ENCODE measurements at places on chromosomes 3 and 15.

DNA sequence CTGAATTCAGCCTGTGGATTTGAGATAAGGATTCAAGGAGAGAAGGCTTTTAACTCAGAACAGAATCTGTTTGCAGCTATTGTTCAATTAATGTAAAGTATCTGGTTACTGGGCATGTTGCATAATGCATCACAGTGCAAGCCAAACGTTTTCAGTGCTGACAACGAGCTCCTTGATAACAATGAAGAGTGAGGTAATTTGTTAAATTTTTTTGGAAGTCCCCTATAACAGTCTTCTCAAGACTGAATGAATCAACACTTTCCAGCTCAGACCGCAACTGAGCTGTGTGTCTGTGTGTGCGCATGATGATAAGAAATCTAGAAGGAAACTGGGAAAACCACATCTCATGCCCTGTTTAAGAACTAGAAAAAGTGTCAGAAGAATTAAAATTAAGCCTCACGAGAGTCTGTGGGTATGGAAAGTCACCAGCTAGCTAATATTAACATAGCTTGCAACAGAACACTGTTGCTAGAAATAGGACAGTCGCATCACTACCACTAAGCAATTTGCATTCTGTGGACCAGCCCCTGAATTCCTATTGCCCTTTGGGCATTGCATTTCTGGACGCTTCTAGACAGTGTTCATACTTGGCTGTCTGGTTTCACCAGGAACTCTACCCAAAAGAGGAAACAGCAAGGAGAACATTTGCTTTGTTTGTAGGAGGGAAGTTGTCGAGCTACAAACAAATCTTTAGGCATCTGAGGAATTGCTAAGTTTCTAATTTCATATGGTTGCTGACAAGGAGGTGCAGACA is 43.7 kb upstream of the ATP2C1 start:
- no peak for DNase-seq
- no peaks in the 10 kb centered on the region for H3K27me3 ChIP-seq
- peaks cover 13% of the 10 kb centered on the region for H3K4me1 ChIP-seq
- H3K36me3 ChIP-seq = no peaks in the 10 kb centered on the region

DNA sequence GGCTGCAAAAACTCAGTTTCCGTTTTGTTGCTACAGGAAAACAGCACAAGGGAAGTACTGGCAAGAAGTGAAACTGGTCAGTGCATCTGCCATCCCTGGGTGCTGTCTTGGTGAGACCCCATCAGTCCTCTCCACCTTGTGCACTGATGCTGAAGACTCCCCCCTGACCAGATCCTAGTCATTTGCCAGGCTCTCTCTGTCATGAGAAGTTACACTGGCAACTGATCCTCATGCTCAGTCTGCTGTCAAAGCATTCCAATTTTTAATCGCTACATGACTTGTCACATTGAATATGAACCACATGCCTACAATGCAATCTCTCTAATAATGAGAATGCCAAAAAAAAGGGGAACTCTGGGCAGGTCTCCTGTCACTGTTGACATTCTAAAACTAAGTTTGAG is 296.5 kb downstream of the ZIC1 start:
- H3K27ac ChIP-seq = no peak overlapping the region
- DNase-seq = no peak
- no peaks in the 10 kb centered on the region for H3K36me3 ChIP-seq

- H3K36me3 ChIP-seq = peaks cover 9% of the 10 kb centered on the region
- no peak overlapping the region for H3K4me3 ChIP-seq
- DNase-seq = no peak
- no peaks in the 10 kb centered on the region for H3K27me3 ChIP-seq
- H3K4me1 ChIP-seq = no peaks in the 10 kb centered on the region
Observed at GRCh38 chr3:133827684-133828083, 22.1 kb downstream of the SRPRB start.

- no peak overlapping the region for H3K4me3 ChIP-seq
- H3K27ac ChIP-seq = no peak overlapping the region
- H3K4me1 ChIP-seq = no peaks in the 10 kb centered on the region
- no peaks in the 10 kb centered on the region for H3K36me3 ChIP-seq
Observed at GRCh38 chr3:179719048-179719734, 66.4 kb downstream of the USP13 start.

DNA sequence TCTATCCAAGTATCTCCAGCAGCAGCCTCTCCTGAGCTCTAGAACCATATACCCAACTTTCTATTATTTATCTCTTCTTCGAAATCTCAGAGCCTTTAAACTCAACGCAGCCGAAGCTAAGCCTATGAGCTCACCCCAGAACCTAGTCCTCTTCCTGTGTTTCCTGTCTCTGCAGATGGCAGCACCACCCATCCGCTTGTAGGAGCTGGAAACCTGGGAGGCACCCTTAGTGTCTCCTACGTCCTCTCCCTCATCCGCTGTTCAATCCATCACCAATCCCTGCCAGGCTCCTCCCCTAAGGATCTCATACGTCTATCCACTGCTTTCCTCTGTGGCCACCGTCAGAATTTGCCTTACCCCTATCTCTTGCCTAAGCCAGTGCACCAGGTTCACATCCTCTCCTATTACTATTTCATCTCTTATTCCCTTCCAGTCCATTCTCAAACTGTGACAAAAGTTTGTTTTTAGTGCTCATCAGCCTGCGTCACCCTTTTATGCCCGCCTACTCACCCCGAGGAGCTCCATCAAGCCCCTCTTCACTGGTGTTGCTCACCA is 9.6 kb downstream of the VGLL4 start:
- no peak overlapping the region for H3K4me3 ChIP-seq
- H3K36me3 ChIP-seq = peaks cover 3% of the 10 kb centered on the region
- DNase-seq = no peak
- H3K27ac ChIP-seq = no peak overlapping the region

GRCh38 chr3:177279118-177279815 is 82.0 kb upstream of the TBL1XR1 start:
- no peaks in the 10 kb centered on the region for H3K27me3 ChIP-seq
- no peak overlapping the region for H3K4me3 ChIP-seq
- peaks cover 6% of the 10 kb centered on the region for H3K4me1 ChIP-seq
- DNase-seq = no peak
- H3K36me3 ChIP-seq = no peaks in the 10 kb centered on the region
- no peak overlapping the region for H3K27ac ChIP-seq

DNA sequence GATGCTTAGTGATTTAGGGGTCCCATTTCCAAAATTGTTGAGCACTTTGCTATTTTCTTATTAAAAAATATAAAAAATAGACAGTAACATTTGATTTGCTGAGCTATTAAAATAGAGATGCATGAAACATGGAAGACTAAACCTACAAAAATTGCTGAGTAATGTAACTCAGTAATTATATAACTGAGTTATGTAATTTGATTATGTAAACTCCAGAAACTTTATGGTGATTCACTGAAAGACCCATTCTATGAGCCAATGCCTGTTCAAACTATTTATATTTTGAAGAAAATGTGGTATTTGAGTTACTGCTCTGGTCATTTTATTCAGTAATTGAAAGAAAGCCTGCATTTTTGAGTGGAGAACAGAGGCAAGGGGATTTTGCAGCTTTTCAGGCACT is 1221.5 kb upstream of the ALCAM start:
- H3K36me3 ChIP-seq = no peaks in the 10 kb centered on the region
- H3K27ac ChIP-seq = no peak overlapping the region
- no peak for DNase-seq
- H3K4me3 ChIP-seq = no peak overlapping the region
- H3K27me3 ChIP-seq = no peaks in the 10 kb centered on the region

GRCh38 chr15:90869140-90869541 is 753 bp downstream of the FURIN start:
- no peaks in the 10 kb centered on the region for H3K27me3 ChIP-seq
- H3K4me1 ChIP-seq = peaks cover 41% of the 10 kb centered on the region

DNA sequence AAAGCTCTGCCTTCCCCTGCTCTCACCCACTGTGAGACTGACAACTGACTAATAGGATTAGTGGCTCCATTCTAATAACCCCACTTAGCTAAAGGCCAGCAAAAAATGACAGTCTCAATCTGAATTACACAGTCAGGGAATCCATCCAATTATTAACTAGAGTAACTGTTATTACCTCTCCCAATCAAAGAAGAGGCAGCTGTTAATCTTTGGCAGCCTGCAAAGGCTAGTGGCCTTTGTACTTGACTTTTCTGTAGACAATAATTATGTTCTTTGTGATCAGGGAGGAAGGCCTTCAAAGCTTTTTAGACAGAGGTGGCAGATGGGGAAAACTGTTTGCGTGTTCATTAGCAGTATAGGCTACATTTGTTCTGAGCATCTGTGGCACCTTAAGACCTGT is 177.7 kb downstream of the ISL2 start:
- H3K4me1 ChIP-seq = no peaks in the 10 kb centered on the region
- no peaks in the 10 kb centered on the region for H3K36me3 ChIP-seq
- H3K27me3 ChIP-seq = no peaks in the 10 kb centered on the region
- no peak overlapping the region for H3K4me3 ChIP-seq
- H3K27ac ChIP-seq = no peak overlapping the region

GRCh38 chr3:37993067-37993455 is 2.5 kb downstream of the VILL start:
- H3K36me3 ChIP-seq = no peaks in the 10 kb centered on the region
- no peaks in the 10 kb centered on the region for H3K27me3 ChIP-seq
- peaks cover 8% of the 10 kb centered on the region for H3K4me1 ChIP-seq
- no peak overlapping the region for H3K27ac ChIP-seq

DNA sequence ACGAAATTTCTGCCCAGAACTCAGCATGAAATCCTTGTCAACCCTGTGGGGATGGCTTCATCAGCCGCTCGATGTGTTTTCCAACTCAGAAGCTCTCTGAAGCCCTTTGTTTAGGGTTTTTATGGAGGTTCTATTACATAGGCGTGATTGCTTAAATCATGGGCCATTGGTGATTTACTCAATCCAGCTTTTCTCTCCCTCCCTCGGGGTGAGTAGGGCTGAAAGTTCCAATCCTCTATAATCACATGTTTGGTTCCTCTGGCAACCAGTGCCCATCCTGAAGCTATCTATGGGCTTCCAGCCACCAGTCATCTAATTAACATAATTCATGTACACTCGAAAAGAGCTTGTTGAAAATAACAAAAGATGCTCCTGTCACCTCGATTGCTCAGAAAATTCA is 51.6 kb downstream of the GATM start:
- DNase-seq = no peak
- H3K4me3 ChIP-seq = no peak overlapping the region
- no peak overlapping the region for H3K27ac ChIP-seq
- no peaks in the 10 kb centered on the region for H3K4me1 ChIP-seq
- H3K27me3 ChIP-seq = no peaks in the 10 kb centered on the region
- H3K36me3 ChIP-seq = no peaks in the 10 kb centered on the region

- peaks cover 36% of the 10 kb centered on the region for H3K4me1 ChIP-seq
- H3K36me3 ChIP-seq = no peaks in the 10 kb centered on the region
- H3K27me3 ChIP-seq = no peaks in the 10 kb centered on the region
- no peak overlapping the region for H3K27ac ChIP-seq
- no peak overlapping the region for H3K4me3 ChIP-seq
Observed at GRCh38 chr3:183375337-183375736, 53.1 kb downstream of the MCF2L2 start.

GRCh38 chr3:53153264-53153823 is 7.7 kb upstream of the PRKCD start:
- no peak overlapping the region for H3K4me3 ChIP-seq
- no peaks in the 10 kb centered on the region for H3K36me3 ChIP-seq
- no peak overlapping the region for H3K27ac ChIP-seq
- no peak for DNase-seq
- H3K27me3 ChIP-seq = no peaks in the 10 kb centered on the region

- no peaks in the 10 kb centered on the region for H3K27me3 ChIP-seq
- DNase-seq = no peak
- no peak overlapping the region for H3K4me3 ChIP-seq
Observed at GRCh38 chr15:93848490-93848889, 382.9 kb upstream of the MCTP2 start.

DNA sequence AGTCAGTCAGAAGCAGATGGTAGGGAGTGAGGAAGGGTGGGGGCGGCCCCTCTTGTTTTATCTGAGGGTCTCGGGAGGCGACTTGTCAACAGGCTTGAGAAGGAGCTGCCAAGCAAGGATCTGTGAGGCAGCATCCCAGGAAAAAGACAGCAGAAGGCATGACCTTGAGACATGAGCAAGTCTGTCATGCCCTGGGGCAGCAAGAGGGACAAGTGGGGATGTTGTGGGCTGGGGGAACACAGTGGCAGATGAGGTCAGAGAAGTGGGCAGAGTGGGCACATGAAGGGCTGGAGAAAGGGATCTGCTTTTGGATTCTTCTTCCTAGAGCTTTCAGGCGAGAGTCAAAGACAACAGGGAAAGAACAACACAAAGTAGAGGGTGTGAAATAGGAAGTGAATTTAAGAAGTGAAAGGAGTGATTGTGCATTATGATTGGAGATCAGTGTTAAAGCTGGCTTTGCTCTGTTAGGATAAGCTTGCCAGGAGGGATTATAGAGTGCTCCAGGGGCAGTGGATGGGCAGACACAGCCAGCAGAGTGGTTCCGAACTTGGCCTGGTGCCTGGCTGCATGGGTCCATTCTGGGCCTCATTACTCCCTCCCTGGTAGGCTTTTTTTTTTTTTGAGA is 73.3 kb downstream of the USP13 start:
- no peak overlapping the region for H3K4me3 ChIP-seq
- no peaks in the 10 kb centered on the region for H3K27me3 ChIP-seq
- 0 out of 2 replicates have a peak, but pooled peaks cover 6% of the 10 kb centered on the region for H3K36me3 ChIP-seq
- H3K4me1 ChIP-seq = no peaks in the 10 kb centered on the region

GRCh38 chr15:82106679-82107078 is 60.9 kb upstream of the MEX3B start:
- no peaks in the 10 kb centered on the region for H3K27me3 ChIP-seq
- H3K4me3 ChIP-seq = no peak overlapping the region
- H3K4me1 ChIP-seq = peaks cover 11% of the 10 kb centered on the region
- H3K27ac ChIP-seq = no peak overlapping the region

- H3K4me1 ChIP-seq = no peaks in the 10 kb centered on the region
- H3K27ac ChIP-seq = no peak overlapping the region
- DNase-seq = no peak
- H3K4me3 ChIP-seq = no peak overlapping the region
Observed at GRCh38 chr3:152706991-152707713, 127.8 kb upstream of the P2RY1 start.

- no peak overlapping the region for H3K4me3 ChIP-seq
- H3K4me1 ChIP-seq = peaks cover 35% of the 10 kb centered on the region
- H3K27ac ChIP-seq = no peak overlapping the region
- DNase-seq = no peak
- no peaks in the 10 kb centered on the region for H3K36me3 ChIP-seq
Observed at GRCh38 chr3:42830437-42831320, 21.4 kb downstream of the ACKR2 start.

All from RWPE2 (cell line).